ENCODE measurements at places on chromosomes 3 and 15.
A peak's percentile ranks its signal among the peaks of the same experiment; 100 is the strongest.

DNA sequence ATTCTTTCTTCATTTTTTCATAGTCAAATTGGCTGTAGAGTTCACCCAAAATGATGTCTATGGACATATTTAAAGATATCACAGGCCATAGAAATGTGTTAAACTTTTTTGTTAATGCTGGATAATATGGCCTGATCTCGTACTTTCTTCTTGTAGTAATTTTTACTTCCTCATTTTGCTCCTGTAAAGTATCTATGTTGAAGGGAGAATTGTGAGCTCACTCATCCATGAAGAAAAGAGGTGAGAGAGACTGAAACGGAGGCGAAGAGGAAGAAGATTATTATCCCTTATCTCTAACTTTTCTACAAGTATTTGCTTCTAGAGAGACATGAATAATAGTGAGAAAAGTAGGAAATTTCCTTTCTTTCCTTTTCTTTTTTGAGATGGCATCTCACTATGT lies 613.8 kb upstream of the TBL1XR1 start:
- DNase-seq: no peak

GRCh38 chr15:87753539-87753938 lies 503.0 kb downstream of the NTRK3 start:
- no peak for DNase-seq

- DNase-seq: no peak
These were observed 39.0 kb upstream of the CBLB start for GRCh38 chr3:105907777-105908176.

DNA sequence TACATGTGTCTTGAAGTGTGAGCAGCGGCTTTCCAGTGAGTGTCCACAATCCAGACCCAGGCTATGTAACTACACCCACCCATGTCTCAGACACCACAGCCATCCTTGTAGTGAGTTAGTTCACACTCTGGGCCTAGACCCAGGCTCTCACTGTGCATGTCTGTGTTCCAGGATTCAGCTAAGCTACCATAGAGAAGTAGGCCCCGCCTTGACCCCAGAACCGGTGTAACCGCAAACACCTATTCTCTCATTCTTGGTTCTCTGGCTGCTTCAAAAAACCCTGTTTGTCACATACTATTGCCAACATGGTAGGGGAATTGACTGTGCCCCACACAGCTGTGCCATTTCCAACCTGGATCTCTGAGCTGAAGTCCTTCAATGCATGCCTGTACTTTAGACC lies 560.6 kb downstream of the RSL24D1 start:
- no peak for DNase-seq

GRCh38 chr15:51349156-51349844 lies 7.8 kb downstream of the GLDN start:
- DNase-seq: no peak

DNA sequence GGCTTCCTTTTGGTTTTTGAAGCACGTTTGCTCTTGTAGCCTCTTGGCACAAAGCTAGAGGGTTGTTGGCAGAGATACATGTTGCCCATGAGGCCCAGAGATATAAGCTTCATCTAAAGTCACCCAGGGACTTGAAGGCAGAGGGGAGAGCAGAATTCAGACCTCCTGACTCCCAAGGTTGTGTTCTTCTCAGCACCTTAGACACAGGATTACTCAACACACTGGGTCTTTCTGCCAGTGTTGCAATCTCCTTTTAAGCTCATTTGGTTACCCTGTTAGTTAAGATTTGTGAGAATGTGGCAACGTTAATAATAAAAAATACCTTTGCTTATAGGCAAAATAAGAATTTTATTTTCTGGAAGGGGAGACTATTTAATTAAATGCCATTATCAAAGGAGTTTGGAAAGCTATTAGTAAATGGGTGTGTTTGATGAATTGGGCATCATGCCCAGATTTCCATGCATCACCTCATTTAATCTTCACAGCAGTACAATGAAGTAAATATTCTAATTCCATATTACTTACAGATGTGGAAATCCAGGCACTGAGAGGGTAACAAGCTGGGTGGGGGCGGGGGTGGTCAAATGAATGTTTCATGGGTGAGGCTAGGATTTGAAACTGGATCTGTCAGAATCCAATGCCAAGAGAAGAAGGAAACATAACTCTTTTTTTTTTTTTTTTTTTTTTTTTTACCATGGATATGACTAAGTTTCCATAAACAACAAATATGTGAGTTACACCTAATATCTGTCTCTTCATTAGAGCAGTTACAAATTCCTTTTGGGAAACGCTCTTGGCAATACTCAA lies 183.3 kb downstream of the NR1D2 start:
- no peak for DNase-seq

GRCh38 chr3:43857361-43858293 lies 166.9 kb downstream of the ABHD5 start:
- DNase-seq: no peak

DNA sequence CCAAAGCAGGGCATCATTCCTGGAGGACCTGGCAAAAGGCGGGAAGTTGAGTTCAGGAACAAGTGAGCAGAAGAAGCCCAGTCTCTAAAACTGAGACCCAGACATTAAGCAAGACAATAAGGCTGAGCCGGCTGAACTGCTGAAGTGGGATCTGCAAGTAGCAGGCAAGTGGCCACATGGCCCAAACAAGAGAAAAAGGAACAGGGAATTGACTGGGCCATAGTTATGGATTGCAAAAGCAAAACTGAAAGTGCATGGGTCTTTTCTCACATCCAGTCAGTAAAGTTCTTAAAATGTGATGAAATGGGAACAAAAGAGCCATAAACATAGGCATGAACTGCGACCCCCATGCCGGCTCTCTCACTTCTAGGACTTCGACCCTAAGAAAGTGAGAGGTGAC lies 101.2 kb downstream of the SCN11A start:
- no peak for DNase-seq

DNA sequence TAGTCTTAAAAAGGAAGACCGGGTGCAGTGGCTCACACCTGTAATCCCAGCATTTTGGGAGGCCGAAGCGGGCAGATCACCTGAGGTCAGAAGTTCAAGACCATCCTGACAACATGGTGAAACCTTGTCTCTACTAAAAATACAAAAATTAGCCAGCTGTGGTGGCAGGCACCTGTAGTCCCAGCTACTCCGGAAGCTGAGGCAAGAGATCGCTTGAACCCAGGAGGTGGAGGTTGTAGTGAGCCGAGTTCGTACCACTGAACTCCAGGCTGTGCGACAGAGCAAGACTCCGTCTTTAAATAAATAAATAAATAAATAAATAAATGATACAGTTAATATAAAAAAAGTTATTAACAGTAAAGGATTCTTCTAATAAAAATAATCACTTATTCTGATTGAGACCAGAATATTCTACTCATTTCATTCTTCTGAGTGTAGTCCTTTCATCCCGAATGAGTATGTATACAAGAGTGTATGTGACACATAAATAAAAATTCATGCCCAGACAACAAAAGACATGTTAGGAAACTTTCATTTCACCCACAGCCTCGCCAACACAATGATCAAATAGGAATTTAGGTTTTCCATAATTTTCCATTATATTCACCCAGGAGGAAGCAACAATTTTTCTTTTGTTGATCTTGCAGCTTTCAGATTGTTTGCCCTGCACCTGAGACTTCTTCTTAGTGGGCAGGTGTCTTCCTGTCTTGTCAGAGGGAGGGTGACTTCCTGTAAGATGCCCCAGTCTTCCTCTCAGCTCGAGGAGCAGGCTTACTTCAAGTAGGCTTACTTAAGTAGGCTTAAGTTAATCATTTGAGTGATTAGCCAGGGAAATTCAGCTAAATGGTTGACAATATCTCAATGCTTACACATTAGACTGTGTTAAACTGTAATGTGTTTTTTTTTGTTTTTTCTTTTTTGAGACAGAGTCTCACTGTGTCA lies 7.8 kb upstream of the NUP210 start:
- DNase-seq: peak; percentile 89

GRCh38 chr3:155420881-155421486 lies 127.5 kb upstream of the STRIT1 start:
- peak; percentile 11 for DNase-seq

GRCh38 chr3:146396792-146397191 lies 72.6 kb downstream of the PLSCR2 start:
- DNase-seq: no peak

DNA sequence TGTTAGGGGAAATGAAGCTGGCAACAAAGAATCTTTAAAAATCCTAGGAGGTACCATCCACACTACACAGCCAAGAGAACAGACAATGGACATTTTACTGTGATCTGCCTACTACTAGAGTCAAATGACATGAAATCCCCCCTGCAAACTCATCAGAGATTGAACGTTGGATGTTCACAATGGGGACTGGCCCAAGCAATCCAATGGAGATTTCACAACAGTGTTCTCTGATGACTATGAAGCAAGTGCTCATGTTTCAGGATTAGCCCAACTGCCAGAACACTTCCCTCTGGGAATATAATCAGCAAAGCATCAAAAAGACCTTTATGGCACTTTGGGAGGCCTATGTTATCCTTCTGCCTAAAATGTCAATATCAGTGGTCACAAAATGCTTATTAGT lies 97.8 kb downstream of the IGSF11 start:
- DNase-seq: no peak

GRCh38 chr15:100895721-100896120 lies 16.1 kb downstream of the ALDH1A3 start:
- no peak for DNase-seq

GRCh38 chr3:32751377-32751776 lies 66.4 kb downstream of the CNOT10 start:
- no peak for DNase-seq

GRCh38 chr3:100641471-100642032 lies 32.2 kb downstream of the ADGRG7 start:
- no peak for DNase-seq

GRCh38 chr3:65344846-65345245 lies 657.0 kb upstream of the ADAMTS9 start:
- DNase-seq: no peak

GRCh38 chr15:72983801-72984545 lies 68.3 kb upstream of the NEO1 start:
- DNase-seq: no peak

DNA sequence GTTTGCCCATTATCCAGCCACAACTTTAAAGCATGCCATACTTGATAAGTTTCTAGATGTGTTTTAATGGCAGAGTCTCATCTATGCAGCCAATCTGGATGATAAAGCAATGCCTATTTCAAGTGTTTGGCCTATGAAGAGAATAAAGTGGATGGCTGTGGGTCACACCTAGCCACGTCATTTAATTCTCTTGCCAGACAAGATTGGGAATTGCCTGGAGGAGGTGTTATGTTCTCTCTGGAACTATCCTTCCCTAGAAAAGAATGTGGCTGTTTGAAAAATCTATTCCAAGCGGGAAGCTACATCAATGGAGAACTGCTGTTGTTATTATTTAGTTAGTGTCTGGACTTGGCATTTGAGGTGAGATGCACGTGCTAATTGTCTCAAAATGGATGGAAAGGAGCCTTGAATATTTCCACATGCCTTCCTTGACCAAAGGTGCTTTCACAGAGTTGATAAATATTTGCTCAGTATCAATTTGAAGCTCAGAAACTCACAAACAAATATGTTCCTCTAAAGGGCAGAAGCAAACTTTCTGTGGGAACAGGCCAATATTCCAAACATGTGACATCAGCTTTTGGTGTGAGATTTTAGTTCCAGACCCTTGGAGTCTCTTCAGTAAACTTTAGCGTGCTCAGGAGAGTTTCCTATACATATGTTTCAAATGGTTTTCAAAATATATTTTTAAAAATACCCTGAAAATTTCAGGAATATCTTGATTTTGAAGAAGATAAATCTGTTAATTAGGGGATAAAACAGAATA lies 510.6 kb upstream of the SGO1 start:
- DNase-seq: no peak

- DNase-seq: no peak
These were observed 413.1 kb upstream of the ARRDC4 start for GRCh38 chr15:97547381-97547780.

- no peak for DNase-seq
These were observed 21.5 kb upstream of the TIMP4 start for GRCh38 chr3:12180218-12180617.

DNA sequence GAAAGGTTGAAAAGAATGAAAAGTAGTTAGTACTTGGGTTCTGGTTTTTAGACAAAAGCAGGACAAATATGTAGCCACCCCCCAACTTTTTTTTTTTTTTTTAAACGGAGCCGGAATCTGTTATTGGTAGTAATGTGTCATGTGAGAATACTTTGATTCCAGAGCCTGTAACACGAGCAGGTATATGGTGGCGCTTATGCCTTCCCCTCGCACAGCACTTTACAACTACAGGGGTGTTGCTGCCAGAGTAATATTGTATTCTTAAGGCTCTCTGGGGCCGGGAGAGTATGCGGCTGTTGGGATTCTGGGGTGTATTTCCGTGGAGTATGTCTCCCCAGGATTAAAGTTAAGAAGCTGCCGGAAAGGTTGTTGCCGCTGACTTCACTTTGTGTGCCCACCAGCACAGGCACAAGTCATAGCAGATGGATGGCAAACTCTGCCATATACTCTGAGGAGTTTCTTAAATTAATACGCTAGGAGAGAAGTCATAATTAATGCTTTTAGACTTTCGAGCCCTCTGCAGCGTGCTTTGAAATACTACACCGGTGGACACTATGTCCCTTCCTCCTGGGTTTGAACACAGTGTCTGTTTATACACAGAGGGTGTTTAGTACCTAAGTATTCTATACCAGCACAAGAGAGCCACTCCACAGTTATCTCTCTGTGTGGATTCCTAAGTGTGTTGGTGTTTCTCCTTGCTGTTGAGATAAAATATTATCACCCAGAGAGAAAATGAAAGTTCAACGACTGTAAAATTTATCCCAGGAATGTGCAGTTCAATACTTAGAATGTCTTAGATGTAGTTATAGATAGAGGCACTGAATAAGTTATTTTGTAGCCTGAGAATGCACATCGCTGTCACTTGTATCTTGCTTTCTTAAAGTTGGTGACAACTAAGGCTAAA lies 1.4 kb downstream of the MBNL1 start:
- DNase-seq: peak; percentile 63

- no peak for DNase-seq
These were observed 3.0 kb downstream of the MEF2A start for GRCh38 chr15:99568625-99569352.

DNA sequence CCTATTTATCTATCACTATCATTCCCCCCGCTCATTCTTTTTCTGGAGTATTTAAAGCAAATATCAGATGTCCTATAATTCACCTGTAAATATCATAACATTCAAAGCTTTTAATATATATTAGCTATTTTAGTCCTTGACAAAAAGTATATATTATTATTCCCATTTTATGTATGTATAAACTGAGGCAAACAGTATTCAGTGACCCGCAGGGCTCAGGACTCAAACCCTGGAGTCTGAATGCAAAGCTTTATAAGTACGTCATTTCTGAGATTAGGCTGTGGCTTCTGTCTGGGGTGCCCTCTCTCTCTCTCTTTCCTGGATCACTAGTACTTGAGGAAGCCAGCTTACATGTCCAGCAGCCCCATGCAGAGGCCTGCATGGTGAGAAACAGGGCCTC lies 20.4 kb upstream of the PDCD6IP start:
- no peak for DNase-seq

DNA sequence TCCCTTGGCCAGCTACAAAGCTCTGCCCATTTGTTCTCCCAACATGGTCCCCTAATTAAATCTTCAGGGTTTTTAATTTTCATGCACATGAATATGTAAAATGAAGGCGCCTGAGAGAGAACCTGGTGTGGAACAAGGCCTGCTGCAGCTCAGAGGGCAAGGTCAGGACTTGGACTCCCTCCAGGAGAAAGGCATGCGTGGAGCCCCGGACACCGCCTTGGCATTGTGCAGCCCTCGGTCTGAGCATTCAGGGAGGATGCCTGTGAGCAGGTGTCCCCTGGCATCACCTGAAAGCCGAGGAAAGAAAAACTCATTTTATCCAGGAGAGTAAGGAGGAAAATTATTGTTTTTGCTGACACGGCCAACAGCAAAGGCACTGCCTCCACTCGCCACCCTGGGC lies 33.8 kb upstream of the EPHB1 start:
- DNase-seq: no peak

Data from OCI-LY7 (cell line).